ENCODE measurements at places on chromosomes 2 and 18. TPM values are rescaled to one million over a fixed set of nuclear protein-coding genes. Genes with fewer than 3 reads are reported as not detected.

GRCh38 chr2:222604749-222605515, 51.0 kb downstream of the FARSB start:
- H3K27me3 ChIP-seq: no peaks in the 10 kb centered on the region
- no peak overlapping the region for H3K4me3 ChIP-seq
- H3K27ac ChIP-seq: no peak overlapping the region
- DNase-seq: no peak
- H3K4me1 ChIP-seq: no peaks in the 10 kb centered on the region

- no peaks in the 10 kb centered on the region for H3K36me3 ChIP-seq
- DNase-seq: no peak
- H3K27me3 ChIP-seq: no peaks in the 10 kb centered on the region
- no peak overlapping the region for H3K27ac ChIP-seq
- no peak overlapping the region for H3K4me3 ChIP-seq
Observed at GRCh38 chr2:129274918-129275317, 704.5 kb upstream of the RAB6C start.

- no peaks in the 10 kb centered on the region for H3K27me3 ChIP-seq
- H3K27ac ChIP-seq: no peak overlapping the region
- no peak overlapping the region for H3K4me3 ChIP-seq
- no peaks in the 10 kb centered on the region for H3K36me3 ChIP-seq
- DNase-seq: no peak
- no peaks in the 10 kb centered on the region for H3K4me1 ChIP-seq
Observed at GRCh38 chr2:147015591-147015990, 829.2 kb upstream of the ACVR2A start.

DNA sequence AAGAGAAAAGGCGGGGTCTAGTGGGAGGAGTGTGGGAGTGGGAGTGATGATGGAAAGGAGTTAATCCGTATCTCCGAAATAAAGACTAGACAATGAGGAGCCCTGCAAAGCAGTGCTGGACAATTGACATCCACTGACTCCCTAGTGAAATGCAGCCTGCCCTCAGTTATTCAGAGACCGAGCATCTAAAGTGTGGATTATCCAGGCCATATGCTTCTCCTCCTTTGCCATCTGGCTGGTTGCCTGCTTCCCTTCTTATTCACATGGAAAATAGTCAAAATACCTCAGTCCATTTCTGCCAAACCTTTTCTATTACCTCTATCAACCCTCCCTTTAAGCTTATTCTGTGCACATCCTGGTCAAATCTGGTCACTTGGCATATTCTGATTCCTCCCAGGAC, 288.8 kb upstream of the SIX3 start:
- DNase-seq: no peak
- no peaks in the 10 kb centered on the region for H3K27me3 ChIP-seq
- H3K4me1 ChIP-seq: no peaks in the 10 kb centered on the region
- no peak overlapping the region for H3K4me3 ChIP-seq

DNA sequence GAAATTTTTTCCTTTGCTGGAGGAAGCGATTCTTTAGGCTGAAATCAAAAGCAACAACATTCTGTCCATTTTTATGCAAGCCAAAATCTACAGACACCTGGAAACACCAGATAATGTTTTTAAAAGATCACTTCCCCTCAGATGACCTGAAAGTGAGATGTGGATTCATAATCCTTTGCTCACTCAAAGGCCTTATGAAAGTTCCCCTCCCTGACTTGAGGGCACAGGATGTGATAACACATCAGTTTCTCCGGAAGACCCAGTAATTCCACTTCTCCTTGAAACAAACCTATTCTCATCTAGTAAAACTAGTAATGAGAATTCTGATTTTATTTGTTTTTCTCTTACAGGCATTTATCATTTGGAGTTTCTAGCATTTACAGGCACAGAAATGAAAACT, 218.3 kb upstream of the RND3 start:
- no peak for DNase-seq
- H3K36me3 ChIP-seq: no peaks in the 10 kb centered on the region
- H3K27me3 ChIP-seq: no peaks in the 10 kb centered on the region
- H3K4me3 ChIP-seq: no peak overlapping the region
- H3K27ac ChIP-seq: no peak overlapping the region

GRCh38 chr2:128445523-128445900, 126.8 kb upstream of the HS6ST1 start:
- no peaks in the 10 kb centered on the region for H3K36me3 ChIP-seq
- no peak overlapping the region for H3K4me3 ChIP-seq
- no peaks in the 10 kb centered on the region for H3K27me3 ChIP-seq
- no peaks in the 10 kb centered on the region for H3K4me1 ChIP-seq
- no peak overlapping the region for H3K27ac ChIP-seq

GRCh38 chr2:47769318-47769717, 13.6 kb upstream of the MSH6 start:
- H3K4me3 ChIP-seq: no peak overlapping the region
- H3K27ac ChIP-seq: no peak overlapping the region
- peaks cover 2% of the 10 kb centered on the region for H3K27me3 ChIP-seq
- no peak for DNase-seq

DNA sequence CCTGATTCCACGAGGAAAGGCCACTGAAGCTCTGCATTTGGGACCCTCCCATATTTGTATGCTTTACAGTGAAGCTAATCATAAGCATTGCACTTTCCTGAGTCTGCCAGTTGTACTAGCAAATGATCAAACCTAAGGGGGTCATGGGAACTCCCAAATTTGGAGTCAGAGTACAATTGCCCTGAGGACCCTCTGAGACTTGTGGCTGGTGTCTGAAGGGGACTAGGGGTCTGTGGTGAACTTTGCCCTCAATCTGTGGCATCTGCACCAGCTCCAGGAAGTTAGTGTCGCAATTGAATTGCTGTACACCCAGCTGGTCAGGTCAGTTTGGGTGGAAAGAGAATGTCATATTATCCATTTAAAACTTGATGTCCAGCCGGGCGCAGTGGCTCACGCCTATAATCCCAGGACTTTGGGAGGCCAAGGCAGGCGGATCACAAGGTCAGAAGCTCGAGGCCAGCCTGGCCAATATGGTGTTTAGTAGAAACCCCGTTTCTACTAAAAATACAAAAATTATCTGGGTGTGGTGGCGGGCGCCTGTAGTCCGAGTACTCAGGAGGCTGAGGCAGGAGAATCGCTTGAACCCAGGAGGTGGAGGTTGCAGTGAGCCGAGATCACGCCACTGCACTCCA, 18.1 kb downstream of the SOWAHC start:
- no peak for DNase-seq
- H3K4me1 ChIP-seq: no peaks in the 10 kb centered on the region
- no peak overlapping the region for H3K4me3 ChIP-seq
- no peaks in the 10 kb centered on the region for H3K36me3 ChIP-seq
- H3K27me3 ChIP-seq: no peaks in the 10 kb centered on the region

GRCh38 chr2:205670292-205670691, 12.0 kb upstream of the NRP2 start:
- H3K27ac ChIP-seq: no peak overlapping the region
- no peaks in the 10 kb centered on the region for H3K4me1 ChIP-seq

- no peaks in the 10 kb centered on the region for H3K4me1 ChIP-seq
- no peaks in the 10 kb centered on the region for H3K27me3 ChIP-seq
- no peak overlapping the region for H3K27ac ChIP-seq
Observed at GRCh38 chr2:15772681-15773080, 167.7 kb upstream of the MYCN start.

DNA sequence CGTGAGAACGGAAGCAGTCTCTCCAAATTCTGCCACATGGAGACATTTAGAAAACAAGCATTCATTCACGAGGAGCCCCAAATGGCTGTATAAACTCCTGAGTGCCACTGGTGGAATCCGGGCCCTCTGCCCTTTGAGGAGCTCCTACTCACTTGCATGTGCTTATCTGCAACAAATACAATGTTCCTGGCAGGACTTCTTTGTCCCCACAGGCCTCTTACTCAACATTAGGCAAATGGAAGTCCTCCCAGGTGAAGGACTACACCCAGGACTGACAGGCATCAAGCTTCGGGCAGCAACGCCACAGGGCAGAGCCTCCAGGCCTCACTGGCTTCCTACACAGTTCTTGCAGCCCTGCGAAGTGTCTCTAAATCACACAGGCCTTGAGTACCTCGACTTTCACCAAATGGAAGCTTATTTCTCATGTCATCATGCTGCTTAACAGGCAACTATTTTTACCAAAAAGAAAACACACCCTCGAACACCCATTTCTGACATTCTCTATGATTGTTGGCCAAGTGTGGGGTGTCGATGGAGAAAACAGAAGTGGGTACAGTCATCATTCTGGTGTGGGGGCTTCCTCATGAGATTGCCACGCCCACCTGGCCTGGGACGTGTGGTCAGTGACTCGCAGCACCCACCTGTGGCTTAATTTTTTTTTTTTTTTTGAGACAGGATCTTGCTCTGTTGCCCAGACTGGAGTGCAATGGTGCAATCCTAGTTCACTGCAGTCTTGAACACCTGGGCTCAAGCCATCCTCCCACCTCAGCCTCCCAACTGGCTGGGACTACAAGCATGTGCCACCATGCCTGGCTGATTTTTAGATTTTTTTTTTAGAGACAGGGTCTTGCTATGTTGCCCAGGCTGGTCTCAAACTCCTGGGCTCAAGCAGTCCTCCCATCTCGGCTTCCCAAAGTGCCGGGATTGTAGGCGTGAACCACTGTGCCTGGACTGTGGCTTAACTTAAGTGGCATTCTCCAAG, 186.8 kb upstream of the GLI2 start:
- no peaks in the 10 kb centered on the region for H3K36me3 ChIP-seq
- no peaks in the 10 kb centered on the region for H3K4me1 ChIP-seq
- no peaks in the 10 kb centered on the region for H3K27me3 ChIP-seq
- H3K27ac ChIP-seq: no peak overlapping the region
- no peak overlapping the region for H3K4me3 ChIP-seq
- DNase-seq: no peak

GRCh38 chr2:36560726-36561125, 37.2 kb downstream of the FEZ2 start:
- no peaks in the 10 kb centered on the region for H3K4me1 ChIP-seq
- DNase-seq: no peak
- H3K27me3 ChIP-seq: no peaks in the 10 kb centered on the region
- H3K27ac ChIP-seq: no peak overlapping the region
- no peak overlapping the region for H3K4me3 ChIP-seq

DNA sequence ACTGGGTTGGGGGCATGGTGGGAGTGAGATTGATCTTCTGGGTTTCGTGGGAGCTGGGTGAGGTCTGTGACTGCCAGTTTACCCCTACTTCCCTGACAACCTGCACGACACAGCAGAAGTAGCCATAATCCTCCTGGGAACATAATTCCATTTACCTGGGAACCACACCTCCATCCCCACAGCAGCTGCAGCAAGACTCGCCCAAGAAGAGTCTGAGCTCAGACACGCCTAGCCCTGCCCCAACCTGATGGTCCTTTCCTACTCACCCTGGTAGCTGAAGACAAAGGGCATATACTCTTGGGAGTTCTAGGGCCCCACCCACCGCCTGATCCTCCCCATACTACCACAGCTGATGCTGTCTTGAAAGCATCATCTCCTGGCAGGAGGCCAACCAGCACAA, 43.8 kb downstream of the FLACC1 start:
- no peaks in the 10 kb centered on the region for H3K27me3 ChIP-seq
- DNase-seq: no peak
- no peaks in the 10 kb centered on the region for H3K4me1 ChIP-seq
- no peak overlapping the region for H3K27ac ChIP-seq

DNA sequence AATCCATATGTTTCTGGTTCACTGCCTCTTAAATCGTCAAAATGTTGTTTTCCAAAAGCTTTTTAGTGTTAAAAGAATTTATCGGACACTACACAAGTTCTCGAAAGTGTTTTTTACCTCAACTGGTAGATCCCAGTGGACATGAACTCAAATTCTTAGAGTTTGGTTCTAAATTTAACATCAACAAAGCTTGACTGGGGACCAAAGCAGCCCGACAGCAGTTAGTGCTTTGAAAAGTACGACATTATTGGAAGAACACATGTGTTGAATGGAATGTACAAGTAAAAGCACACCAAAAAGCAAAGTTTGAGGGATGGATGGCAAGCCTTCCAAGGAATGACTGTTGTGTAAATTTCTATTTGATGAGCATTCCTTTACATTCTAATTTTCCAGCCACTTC, 803.9 kb upstream of the POU3F3 start:
- H3K4me1 ChIP-seq: no peaks in the 10 kb centered on the region
- no peak for DNase-seq
- no peak overlapping the region for H3K27ac ChIP-seq
- H3K27me3 ChIP-seq: no peaks in the 10 kb centered on the region

- H3K4me1 ChIP-seq: no peaks in the 10 kb centered on the region
- no peak overlapping the region for H3K27ac ChIP-seq
- DNase-seq: no peak
- no peak overlapping the region for H3K4me3 ChIP-seq
Observed at GRCh38 chr2:233829193-233830110, 24.9 kb downstream of the HJURP start.

DNA sequence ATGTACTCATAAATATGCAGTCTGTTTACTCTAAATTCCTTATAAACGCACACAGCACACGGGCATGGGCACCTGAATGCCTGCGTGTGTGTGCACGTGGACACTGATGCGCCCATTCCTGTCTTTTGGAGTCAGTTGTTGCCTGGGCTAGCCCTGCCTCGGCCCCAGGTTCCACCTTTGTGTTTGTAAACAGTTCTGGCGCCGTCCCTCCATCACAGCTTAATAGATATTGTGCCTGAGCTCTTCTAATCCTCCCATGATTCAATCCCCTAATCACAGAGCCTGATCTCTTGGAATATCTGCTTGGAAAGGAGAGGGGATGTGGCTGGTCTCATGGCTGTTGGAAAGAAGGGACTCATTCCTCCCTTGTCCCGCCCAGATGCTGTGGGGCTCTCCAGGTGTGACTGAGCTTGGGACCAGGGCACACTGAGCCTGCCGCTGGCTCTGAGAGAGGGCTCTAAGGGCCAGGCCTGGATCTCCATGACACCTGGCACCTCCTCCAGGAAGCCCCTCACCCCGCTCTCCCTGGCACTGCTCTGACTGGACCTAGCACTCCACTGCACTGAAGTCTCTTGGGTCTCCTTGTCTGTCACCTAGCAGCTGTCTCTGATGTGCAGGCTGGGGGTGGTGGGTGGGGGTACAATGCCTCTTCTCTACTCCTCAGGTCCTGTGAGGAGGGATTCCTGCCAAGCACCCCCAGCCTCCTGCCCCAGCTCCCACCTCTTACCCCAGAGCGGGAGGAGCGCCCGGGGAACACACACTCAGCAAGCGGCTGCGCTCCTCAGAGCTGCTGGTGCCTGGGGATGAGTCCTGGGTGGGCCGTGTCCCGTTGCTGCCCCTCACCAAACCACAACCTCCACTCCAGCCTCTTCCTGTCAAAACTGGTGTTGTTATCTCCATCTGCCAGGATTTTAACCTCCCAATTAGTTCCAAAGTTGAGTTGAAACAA, 181.3 kb downstream of the INHBB start:
- no peak overlapping the region for H3K27ac ChIP-seq
- H3K36me3 ChIP-seq: no peaks in the 10 kb centered on the region
- no peak overlapping the region for H3K4me3 ChIP-seq
- no peaks in the 10 kb centered on the region for H3K27me3 ChIP-seq
- H3K4me1 ChIP-seq: no peaks in the 10 kb centered on the region
- no peak for DNase-seq

SPATA3 gene
- not detected for total RNA-seq

SNTG2 gene
- total RNA-seq: not detected

FAM228A gene
- not detected for total RNA-seq

FAM237A gene
- total RNA-seq: not detected

RESP18 gene
- total RNA-seq: not detected
